ENCODE measurements at places on chromosomes 5 and 9. TPM values are rescaled to one million over a fixed set of nuclear protein-coding genes. Genes with fewer than 3 reads are reported as not detected.

The TTC1 gene
- polyA plus RNA-seq = 44.3 TPM

The DBH gene
- 0.63 TPM for polyA plus RNA-seq

The ODF2 gene
- polyA plus RNA-seq = 23.3 TPM

The MYMK gene
- 42.1 TPM for polyA plus RNA-seq

The SHOC1 gene
- 0.16 TPM for polyA plus RNA-seq

The SPATA31E1 gene
- polyA plus RNA-seq = not detected

The PCDHGC5 gene
- 0.33 TPM for polyA plus RNA-seq

The SMIM27 gene
- 9.1 TPM for polyA plus RNA-seq

The CCL28 gene
- polyA plus RNA-seq = 0.17 TPM

The INVS gene
- polyA plus RNA-seq = 13.2 TPM

Data from muscle of back (tissue), 13 donors.